ENCODE measurements at places on chromosomes 6 and 20.

- DNase-seq = no peak
Observed at GRCh38 chr6:85252552-85252951, 197.3 kb upstream of the NT5E start.

DNA sequence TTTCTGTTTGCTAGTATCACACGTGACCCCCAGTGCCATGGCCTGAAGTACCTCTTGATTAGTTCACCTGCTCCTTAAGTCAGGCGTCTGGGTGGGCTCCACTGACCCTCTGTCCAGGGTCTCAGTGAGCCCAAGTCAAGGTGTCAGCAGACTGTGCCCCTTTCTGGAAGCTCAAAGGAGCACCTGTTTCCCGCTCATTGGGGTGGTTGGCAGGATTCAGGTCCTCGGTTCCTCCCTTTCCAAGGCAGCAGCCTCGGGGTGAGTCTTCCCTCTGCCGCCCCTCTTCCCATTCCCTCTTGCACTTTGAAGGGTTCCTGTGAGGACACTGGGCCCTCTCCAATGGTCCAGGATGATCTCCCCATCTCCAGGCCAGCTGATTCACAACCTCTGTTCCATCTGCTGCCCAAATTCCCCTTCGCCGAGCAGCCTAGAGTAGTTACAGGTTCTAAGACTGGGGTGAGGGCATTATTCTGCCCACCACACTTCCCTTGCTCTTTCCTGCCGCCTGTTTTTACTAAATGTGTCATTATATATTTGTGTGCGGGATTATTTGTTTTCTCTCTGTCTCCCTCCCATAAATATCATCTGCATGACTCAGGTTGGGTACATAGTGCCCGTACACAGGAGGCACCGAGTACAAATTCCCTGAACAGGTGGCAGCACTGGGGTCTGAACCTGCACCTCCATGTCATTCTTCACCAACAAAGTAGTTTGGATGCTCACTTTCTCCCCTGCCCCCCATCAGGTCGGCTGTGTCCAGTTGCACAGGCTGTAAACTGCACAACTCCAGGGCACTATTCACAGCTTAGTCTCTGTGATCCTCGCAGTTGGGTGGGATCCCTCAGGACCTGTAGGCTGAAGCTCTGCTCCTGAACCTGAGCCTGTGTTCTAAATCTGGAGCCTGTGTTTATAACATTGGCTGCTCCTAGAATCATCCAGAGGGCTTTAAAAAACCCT, 58.5 kb downstream of the RBM38 start:
- DNase-seq = no peak

DNA sequence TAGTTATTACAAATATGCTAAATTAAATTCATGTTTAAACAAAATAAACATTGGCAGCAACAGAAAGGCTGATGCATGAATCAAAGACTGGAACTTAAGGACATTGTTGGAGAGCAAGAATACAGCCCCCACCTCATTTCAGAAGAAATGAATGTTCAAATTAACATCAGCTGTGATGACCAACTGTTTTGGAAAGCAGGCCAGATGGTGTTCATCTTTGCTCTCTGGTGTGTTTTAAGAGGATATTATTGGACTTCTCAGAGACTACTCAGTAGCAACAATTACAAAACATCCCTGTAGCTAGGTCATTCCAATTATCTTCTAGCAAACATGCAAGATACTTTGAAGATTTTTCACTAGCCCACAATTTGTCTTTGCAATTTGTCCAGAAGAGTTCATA, 118.6 kb upstream of the DOK5 start:
- DNase-seq = no peak

DNA sequence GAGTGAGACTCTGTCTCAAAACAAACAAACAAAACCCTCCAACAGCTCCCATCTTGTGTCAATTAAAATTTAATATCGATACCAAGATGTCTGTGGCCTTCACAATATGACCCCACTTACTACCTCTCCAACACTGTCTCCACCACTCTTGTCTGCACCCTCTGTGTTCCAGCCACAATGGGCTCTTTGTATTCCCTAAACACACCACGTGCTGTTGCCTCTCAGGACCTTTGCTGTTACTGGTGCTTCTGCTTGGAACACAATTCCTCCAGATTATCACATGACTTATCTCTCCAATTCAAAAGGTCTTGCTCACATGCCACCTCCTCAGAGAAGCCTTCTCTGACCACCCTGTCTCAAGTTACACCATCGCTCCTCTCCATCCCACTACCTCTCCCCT, 6.0 kb upstream of the HCK start:
- DNase-seq = no peak

DNA sequence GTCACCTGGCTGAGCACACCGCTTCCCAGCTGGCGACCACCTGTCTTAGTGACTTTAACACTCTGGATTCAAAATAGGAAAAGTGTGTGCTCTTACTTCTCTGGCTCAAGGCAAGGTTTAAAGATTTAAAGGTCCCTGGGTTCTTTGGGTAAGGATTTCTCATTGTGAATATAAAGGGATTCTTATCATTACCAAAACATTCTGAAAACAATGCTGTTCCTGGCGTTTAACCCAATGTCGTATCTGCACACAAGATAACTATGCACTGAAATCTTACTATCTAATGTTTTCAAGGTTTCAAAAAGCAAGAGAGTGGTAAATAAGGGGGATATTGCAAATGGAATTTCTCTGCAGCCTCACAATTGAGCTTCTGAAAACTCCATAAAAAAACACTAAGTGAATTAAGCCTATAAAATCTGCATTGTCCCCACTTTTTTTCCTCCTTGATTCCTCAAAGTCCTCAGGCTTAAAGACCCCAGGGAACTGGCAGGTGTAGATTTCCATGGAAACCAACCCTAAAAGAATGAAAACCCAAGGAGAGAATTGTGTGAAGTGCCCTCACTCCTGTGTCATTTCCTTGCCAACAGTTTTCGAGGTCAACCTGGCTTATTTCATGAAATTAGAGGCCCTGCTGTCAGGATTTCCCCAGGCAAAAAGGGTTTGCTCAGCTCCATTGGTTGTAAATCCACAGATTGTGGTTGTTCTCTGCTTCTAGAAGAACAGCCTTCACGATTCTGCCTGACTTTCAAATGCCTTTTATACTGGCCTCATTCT, 44.0 kb downstream of the BMP2 start:
- no peak for DNase-seq

DNA sequence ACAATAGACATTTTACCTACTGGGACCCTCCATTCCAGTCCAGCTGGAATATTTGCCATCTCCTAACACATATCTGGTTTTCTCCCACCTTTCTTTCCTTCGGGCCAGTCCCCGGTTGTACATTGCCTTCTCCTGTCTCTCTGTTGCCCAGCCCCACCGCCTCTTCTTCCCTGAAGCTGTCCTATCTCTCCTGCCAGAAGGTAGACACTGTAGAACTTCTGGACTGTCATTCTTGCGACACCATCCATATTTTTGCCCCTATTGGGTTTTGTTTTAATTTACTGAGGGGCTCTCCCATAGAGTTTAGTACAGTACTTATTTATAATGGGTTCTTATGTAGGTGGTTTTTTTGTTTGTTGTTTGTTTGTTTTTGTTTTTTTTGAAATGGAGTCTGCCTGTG, 4.9 kb downstream of the PTK7 start:
- no peak for DNase-seq

DNA sequence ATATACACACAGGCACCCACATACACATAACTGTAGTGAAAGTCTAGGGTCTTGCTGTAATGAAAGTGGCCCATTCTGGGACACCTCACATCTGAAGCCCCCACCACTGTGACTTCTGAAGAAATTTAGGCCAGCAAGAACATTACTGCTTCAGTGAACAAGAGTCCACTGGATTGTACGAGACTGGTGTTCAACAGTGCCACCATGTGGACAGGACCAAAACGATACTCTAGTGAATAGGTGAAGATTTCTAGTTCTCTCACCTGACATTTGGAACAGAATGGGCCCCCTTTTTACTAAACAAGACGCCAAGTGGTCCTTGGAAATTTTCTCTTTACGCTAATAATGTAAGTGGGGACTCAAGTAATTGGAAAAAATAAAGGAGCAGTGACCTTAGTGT, 156.9 kb downstream of the MAFB start:
- no peak for DNase-seq

DNA sequence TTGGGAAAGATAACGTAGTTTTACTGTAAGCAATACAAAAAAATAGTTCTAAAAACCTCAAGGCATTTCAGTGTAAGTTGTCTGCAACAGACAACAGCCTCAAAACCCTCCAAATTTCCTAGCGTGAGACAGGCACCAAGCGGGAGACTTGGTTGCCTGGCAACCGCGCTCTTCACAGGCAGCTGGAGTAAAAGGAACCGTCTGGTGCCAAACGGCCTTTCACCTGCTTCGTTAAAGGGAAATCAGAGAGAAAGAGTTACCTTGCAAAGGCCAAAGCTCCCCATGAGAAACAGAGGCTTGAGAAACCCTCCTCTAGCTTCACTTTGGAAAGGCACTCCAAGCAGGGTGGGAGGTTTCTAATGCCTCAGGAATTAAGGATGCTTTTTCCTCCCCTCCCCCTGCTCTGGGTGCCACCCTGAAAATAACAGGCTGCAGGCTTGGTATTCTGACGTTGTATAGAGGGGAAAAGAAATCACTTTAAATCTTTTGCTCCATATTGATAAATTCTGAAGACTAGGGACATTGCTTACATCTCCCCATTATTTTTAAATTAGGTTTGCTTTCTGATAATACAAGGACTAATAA, 129.7 kb upstream of the UFL1 start:
- DNase-seq = no peak

- no peak for DNase-seq
Observed at GRCh38 chr20:4165984-4166725, 150.8 kb upstream of the RNF24 start.

DNA sequence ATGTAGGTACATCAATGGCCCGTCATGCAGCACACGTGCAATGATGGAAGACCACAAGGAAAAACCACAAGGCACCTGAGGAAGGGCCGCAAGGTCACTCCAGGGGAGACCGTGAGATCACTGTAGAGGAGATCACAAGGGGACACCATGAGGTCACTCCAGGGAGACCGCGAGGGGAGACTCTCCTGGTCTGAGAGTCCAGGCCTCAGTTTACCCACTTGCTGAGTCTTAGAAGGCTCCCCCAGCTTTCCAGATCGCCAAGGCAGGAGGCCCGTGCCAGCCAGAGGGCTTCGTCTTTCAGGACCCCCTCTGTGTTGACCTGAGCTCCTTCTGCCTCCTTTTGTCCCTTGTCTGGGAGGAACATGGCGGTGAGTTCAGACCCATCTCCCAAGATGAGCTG, 232.2 kb downstream of the ERMARD start:
- DNase-seq = no peak

DNA sequence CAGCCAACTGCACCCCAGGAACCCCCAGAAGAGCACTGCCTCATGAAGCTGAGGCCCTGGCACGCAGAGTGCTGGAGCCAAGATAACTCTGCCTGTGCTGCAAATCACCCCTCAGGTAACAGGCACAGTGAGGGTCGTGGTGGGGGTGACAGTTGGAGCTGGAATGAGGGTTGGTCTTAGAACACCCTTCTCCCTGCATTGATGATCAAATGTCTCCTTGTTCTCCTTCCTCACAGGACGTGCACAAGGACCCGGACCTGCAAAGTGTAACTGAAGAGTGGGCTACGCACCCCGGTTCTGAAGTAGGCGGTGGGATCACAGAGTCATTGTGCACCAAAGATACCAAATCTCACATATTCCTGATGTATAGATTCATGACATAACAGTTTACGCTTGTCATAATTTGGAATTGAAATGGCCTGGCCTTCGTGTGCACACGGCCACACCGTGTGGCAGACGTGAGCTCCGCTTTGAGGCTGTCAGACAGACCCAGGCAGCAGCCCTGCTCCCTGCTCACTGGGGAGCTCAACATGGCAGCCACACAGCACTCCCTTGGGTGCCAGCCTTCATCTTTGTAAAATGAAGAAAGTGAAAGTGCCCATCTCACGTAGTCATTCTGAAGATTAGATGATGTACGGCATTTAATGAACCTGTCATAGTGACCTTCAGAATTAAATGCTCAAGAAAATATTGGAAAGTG, 8.8 kb downstream of the THBS2 start:
- DNase-seq = no peak

DNA sequence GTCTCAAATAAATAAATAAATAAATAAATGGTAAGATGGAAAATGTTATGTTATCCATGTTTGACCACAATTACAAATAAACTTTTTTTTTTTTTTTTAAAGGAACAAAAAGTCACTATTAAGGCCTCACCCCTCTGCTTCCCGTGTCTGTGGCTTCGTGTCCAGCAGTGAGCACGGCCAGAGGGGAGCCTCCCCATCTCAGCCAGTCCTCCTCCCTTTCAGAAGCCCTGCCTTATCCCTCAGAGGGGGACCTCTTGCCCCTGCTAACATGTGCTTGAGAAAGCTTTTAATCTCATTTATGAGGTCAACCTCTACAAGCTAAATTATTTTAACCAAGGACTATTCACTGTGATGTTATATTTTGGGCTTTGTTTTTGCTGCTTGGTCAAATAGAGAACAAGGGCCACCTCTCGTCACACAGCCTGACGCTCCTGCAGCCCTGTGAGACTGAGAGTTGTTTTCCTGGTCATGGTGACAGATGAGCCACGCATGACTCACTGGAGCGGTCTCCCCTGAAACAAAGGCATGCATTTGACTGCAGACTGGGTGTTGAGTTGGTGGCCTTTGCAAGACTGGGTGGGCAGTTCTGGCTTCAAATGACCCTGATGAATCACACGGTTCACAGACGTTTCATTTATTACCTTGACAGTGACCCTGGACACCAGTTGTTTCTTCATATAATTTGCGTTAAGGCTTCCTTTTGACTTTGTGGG, 131.8 kb downstream of the TIAM2 start:
- DNase-seq = no peak

DNA sequence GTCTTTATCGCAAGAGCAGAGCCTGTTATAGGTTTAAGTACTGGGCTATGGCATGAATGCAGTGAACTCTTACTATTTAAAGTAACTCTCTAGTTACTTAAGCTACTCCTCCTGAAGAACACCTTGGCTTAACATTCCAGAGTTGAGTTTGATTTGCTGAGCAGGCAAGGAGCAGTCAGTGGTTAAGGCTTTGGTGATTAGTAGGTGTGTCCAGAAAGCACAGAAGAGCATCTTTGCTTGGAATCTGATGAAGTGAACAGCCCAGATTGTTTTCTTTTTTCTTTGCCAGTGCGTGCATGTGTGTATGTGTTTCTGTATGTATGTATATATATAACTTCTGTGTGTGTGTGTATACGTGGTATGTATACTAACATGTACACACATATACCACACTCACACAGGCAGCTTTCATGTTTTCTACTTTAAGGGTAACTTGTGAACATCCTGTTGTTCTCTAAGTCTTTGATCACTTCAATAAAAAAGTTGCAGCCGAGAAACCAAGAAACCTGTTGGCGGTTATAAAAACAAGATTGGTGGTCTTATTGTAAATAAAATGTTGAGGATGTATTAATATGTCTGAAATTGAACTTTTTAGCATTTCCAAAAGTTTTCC, 56.2 kb upstream of the TULP4 start:
- DNase-seq = no peak

All from effector memory CD4-positive, alpha-beta T cell (primary cell).